ENCODE measurements at places on chromosomes 12 and 14.

GRCh38 chr12:107581619-107582015, 104.0 kb upstream of the PWP1 start:
- DNase-seq: no peak

DNA sequence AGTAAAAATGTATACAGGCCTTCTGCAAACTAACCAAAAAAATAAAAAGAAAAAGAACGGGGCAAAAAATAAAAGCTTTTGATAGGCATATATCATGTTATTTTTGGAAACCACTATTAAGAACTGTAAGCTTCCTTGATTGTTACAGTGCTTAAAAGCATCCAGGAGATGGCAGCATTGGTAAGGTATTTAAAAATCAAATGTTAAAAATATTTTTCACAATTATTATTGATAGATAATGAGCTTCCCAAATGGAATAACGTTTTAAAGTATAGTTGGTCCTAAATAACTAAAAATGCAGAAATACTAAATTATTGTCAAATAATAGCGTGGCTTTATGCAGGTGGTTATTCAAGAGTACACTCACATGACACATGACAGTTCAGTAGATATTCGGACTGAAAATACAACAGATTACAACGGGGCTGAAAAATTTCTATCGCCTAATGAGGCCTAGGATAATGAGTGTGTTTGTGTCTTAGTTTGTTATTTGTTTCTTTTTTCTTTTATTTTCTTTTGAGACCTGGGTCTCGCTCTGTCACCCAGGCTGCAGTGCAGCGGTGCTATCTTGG, 127.2 kb upstream of the ATF7IP start:
- DNase-seq: no peak

DNA sequence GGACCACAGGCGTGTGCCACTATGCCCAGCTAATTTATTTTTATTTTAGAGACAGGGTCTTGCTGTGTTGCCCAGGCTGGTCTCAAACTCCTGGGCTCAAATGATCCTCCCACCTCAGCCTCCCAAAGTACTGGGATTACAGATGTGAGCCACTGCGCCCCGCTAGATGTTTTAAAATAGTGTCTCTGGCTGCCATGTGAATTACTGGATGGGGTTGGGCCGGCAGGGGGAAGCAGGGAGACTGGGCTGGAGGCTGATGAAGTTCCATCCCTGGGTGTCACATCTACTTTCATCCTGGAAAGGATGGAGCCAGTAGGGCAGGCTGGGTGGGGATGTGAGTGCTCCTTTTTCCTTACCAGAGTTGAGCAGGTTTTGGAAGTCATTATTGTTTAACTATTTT, 46.1 kb downstream of the DNAH10 start:
- no peak for DNase-seq

DNA sequence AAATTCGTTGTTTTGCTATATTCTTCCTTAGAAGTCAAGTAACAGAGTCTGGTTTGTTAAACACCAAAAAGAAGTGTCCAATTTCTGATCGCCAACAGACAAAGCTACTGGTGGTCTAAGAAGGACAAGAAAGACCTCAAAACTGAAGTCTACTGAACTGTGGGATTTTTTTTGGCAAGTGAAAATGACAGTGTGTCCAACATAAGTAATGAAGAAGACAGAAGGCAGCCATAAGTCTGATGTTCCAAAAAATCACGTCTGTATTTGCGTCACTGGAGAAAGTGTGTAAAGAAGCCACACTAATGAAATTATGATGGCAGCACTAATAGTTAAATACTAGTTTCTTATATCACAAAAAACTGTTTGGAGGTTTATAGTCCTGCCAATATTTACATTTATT, 32.6 kb downstream of the WASHC3 start:
- DNase-seq: no peak

GRCh38 chr12:43436597-43436996, 115.4 kb downstream of the ADAMTS20 start:
- no peak for DNase-seq

DNA sequence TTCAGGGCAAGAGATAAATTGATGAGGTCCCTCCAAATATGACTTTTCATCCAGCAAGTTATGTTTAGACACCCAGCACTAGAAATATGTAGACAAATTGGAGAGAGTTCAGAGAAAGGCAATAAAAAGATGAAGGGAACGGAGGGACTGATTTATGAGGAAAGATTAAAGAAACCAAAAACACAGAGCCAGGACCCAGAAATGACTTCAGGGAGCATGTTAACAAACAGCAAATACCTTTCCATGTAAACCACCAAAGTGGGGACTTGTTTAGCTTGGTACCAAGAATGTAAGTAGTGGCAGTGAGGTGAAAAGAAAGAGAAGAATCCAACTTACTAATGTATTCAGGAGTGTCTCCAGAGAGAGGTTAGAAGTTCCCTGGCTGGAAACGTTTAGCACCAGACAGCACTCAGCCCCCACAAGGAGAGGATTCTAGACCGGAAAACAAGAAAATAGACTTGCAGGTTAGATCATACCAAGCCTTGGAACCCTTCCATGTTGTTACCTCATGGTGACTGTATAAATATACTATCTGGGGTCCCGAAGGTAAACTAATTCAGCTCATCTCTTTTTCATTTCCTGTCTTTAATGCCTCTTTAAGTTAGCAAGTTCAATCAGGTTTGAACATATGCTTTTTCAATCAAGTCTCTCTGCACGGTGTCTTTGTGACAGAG, 79.2 kb downstream of the TBC1D30 start:
- no peak for DNase-seq

GRCh38 chr12:64057706-64058105, 164.4 kb downstream of the KICS2 start:
- DNase-seq: no peak

DNA sequence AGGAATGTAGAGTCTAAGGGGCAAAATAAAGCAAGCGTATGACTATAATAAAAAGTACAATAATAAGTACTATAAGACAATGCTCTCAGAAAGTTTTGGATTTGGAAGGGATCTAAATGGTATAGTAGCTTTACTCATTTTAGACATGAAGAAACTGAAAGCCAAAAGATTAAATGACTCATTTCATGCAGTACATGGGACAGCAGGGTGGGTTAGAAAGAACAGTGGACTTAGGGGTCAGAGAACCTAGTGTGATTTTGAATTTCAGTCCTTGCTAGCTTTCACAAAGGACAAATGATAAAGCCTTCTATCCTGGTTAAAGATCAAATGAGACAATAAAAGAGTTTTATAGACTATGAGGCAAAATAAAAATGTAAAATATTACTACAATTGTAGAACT, 6.8 kb upstream of the LEMD3 start:
- no peak for DNase-seq

GRCh38 chr14:34364201-34364600, 97.8 kb downstream of the SPTSSA start:
- DNase-seq: no peak

GRCh38 chr14:62053188-62053587, 291.0 kb downstream of the SNAPC1 start:
- no peak for DNase-seq

- DNase-seq: no peak
Measured at GRCh38 chr14:102249981-102250380, 55.0 kb downstream of the MOK start.

- no peak for DNase-seq
Measured at GRCh38 chr12:104734541-104735095, 223.5 kb downstream of the SLC41A2 start.

DNA sequence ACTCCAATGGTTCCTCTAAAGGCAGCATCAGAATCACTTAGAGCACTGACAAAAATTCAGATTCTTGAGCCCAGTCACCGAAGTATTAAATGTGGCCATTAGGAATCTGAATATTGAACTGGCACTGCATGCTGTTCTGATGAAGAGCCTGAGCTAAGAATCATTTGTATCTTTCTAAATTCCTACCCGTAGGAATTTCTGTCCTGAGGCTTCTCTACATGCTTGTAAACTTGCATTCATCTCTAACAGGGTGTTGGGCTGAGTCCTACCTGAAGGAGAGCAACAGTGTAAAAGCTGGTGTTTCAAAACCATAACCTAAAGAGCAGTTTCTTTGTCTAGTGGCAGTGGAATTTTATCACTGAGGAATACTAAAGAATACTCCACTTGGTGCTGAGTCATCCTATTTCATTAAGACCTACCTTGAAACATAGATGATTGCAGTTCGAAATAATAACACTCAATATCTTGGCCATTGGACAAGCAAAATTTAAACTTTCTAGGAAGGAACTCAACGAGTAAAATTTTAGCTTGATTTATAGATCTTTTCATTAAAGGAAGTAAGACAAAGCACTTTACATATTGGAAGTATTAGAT, 35.5 kb upstream of the C12orf75 start:
- no peak for DNase-seq

DNA sequence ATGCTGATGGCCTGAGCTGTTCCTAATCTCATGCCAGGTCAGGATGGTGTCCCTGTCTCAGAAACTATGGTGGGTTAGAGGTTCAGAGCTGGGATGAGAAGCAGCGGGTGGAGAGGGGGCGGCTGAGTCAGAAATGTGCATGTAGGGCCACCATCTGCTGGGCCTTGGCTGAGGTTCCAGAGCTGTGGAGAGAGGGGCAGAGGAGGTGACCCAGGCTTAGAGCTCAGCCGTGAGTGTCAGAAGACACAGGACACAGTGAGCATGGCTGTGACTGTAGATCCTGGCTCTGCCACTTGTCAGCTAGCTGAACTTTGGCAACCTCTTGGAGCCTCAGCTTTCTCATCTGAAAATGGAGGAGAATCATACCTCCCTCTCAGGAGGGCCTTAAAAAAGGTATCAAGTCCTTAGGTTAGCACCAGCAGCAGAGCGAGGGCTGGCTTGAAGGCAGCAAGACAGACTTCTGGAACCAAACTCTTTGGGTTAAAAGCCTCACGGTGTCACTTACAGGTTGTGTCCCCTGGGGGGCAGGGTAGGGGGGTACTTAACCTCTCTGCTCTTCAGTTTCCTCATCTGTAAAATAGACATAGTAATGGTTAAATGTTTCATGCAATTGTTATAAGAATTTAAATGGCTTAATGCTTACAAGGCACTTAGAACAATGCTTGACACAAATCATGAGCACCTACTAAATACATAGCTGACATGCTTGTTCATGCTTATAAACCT, 34.8 kb downstream of the TMEM229B start:
- no peak for DNase-seq

- no peak for DNase-seq
Measured at GRCh38 chr12:25251769-25252168, 1.0 kb upstream of the KRAS start.

DNA sequence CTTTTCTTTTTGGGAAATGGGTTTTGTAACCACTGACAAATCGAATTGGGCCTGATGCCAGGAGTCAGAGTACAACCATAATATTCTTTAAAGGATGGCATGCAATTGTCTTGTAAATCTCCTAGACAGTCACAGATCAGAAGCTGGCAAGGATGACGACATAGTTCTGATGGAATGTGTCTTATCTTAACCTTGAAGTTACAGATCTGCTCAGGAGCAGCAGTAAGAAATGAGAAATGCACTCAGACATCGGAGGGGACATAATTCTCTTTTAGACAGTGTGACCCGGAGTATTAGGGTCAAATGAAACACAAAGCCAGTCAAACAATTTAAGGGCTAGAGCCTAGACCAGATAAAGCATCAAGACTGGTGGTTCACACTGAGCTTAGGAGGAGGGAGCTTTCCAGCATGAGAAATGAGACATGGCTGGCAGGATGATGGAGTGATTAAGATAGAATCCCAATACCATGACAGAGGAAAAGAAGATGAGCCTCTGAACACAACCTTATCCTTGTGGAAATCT, 17.5 kb downstream of the CBX5 start:
- no peak for DNase-seq

GRCh38 chr12:26032290-26032689, 73.8 kb downstream of the RASSF8 start:
- no peak for DNase-seq

DNA sequence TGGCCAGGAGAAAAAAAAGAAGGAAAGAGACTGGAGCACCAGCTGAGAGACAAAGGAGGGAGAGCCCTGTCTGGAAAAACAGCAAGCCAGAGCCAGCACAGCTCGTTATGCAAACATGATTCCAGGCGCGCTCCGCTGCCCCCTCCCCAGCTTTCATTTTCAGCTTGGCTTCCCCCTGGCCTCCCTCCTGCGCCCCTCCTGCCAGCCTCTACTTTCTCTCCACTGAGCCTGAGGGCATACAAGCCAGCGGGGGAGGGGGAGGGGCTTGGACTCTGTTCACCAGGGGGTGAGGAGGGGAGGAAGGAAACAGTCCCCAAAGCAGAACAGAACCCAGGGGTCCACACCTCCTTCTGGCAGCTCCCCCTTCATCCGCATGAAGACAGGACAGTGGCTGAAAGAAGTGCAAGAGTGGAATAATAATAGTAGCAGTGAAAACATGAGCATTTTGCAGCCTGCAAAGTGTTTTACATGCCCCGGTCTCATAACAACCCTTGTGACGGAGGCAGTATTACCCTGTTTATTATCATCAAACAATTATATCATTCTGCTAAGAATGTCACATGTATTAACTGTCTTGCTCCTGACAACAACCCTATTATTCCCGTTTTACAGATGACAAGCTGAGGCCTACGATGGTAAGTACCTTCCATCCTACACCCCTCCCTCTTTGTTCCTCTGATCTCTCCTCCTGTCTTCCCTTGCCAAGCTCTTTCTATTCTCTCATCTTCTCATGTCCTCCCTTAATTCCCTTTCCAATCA, 24.2 kb downstream of the SMUG1 start:
- no peak for DNase-seq

DNA sequence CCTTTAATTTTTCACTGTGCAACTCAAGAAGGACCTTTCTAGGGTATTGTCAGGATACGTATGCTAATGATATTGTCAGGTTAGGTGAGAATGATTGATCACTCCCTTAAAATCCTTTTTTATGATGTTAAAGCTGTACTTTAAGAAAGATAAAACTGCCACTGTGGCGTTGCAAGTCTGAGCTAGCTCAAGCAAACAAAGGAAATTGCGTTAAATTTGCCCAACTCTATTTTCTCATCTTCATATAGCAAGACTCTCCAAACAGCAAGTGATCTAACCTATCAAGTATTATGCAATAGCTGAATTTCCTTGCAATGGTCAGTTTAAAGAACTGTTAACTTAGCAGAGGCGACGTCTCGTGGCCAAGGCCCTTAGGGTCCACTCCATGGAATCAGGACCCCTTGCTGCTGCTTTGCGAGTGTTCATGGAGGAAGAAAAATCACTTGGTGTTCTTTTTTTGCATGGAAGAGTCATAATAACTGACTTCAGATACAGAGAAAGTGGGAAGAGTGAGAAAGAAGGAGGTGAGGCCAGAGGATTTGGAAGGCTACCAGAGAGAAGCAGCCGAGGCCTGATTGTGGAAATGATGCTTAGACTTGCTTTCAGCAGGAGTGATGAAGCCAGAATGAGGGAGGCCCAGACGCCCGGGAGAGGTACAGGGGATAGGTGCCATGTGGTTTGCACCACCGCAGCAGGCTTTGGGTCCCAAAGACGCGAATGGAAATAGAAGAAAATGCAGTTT, 2.5 kb downstream of the TRAF3 start:
- DNase-seq: no peak

All from effector CD8-positive, alpha-beta T cell (primary cell).